ENCODE measurements at places on chromosomes 2 and 18. TPM values are rescaled to one million over a fixed set of nuclear protein-coding genes. Genes with fewer than 3 reads are reported as not detected.

GRCh38 chr2:100041946-100042345, 100.4 kb downstream of the AFF3 start:
- no peak overlapping the region for H3K4me3 ChIP-seq
- no peaks in the 10 kb centered on the region for H3K4me1 ChIP-seq
- DNase-seq, result no peak
- H3K27ac ChIP-seq, result no peak overlapping the region

GRCh38 chr2:170005702-170006101, 172.2 kb upstream of the MYO3B start:
- H3K36me3 ChIP-seq, result peaks cover 15% of the 10 kb centered on the region
- no peak for DNase-seq
- no peaks in the 10 kb centered on the region for H3K27me3 ChIP-seq
- H3K4me3 ChIP-seq, result no peak overlapping the region

CROCC2 gene
- under 0.01 TPM for total RNA-seq

THADA gene
- total RNA-seq, result 38.0 TPM

DNA sequence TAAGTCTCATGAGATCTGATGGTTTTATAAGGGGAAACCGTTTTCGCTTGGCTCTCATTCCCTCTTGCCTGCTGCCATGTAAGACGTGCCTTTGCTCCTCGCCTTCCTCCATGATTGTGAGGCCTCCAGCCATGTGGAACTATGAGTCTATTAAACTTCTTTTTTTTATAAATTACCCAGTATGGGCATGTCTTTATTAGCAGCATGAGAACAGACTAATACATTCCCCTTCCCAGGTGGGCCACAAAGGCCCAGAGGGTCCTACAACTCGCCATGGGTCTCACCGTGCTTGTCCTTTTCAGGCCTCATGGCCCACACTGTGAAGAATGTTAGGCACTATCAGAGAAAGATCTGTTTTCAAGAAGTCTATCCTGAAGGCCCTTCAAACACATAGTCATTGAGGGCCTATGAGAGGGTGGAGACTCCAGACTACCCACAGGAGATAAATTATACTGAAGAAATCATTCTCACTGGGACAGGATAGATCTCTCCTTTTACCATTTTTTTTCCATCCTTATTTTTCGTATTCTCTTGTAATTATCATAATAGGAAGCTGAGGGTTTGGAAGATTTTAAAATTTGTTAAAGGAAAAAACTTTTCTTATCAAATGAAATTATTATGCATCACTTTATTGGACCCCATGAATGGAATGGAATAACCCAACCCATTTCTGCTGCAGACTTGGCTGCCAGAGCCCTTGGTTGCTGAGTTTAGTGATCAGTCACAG, 91.0 kb upstream of the MSH2 start:
- no peaks in the 10 kb centered on the region for H3K36me3 ChIP-seq
- DNase-seq, result no peak
- H3K27me3 ChIP-seq, result no peaks in the 10 kb centered on the region
- H3K4me1 ChIP-seq, result peaks cover 12% of the 10 kb centered on the region
- no peak overlapping the region for H3K4me3 ChIP-seq

USP14 gene
- total RNA-seq, result 21.4 TPM

GRCh38 chr2:210412660-210413059, 63.9 kb downstream of the LANCL1 start:
- no peak overlapping the region for H3K4me3 ChIP-seq
- H3K4me1 ChIP-seq, result no peaks in the 10 kb centered on the region
- H3K27ac ChIP-seq, result no peak overlapping the region
- no peaks in the 10 kb centered on the region for H3K36me3 ChIP-seq
- no peak for DNase-seq

DNA sequence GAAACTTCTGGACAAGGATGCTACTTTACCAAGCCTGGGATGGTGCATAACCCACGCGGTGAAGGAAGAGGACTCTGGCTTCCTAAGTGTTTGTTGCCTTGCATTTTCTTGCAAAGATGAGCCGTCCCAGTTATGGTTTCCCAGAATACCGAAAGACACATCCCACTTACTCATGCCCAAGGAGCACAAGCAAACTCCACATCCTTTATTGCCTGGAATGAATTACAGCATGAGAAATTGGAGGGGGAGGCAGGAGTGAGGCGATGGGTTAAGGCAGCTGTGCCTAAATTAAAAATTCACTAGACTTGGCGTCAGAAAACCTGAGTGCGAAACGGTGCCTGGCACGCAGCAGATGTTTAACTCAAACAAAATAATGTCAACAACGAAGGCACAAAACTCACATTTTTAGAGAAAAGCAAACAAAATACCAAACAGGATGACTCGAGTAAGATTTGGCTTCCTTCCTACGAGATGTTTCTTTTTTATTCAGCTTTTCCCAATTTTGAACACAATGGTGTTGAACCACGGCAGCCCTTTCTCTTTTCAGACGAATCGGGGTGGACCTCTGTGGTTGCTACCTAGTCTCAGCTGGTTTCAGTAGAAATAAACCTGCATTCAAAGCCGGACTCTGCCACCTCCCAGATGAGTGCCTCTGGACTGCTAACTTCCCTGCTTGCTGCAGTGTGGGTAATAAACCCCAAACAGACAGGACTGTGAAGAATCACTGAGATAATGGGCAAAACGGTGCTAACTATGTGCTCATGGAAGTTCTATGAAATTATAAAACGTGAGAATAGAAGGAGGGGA, 100.3 kb upstream of the NCK2 start:
- H3K27me3 ChIP-seq, result peaks cover 35% of the 10 kb centered on the region
- no peaks in the 10 kb centered on the region for H3K36me3 ChIP-seq
- no peak for DNase-seq

CCDC148 gene
- total RNA-seq, result 1.8 TPM

DNA sequence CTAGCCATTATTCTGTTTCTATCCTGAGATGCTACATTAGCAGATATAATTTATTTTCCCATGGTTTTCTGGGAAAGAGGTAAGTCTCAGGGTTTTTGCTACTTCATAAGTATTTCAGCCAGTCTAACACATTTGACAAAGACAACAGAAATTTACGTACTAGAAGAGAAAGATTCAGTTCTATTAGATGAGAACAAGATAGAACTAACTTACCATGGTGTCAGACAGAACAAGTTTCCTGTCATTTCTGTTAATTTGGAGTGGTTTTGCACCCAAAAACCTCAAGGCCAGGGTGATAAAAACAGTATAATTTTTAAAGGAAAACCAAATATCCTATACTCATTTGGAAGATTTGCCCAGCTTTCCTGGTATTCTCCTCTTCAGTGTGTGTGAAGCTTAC, 15.6 kb downstream of the SLC4A5 start:
- no peaks in the 10 kb centered on the region for H3K4me1 ChIP-seq
- H3K27ac ChIP-seq, result no peak overlapping the region
- no peak overlapping the region for H3K4me3 ChIP-seq

DNA sequence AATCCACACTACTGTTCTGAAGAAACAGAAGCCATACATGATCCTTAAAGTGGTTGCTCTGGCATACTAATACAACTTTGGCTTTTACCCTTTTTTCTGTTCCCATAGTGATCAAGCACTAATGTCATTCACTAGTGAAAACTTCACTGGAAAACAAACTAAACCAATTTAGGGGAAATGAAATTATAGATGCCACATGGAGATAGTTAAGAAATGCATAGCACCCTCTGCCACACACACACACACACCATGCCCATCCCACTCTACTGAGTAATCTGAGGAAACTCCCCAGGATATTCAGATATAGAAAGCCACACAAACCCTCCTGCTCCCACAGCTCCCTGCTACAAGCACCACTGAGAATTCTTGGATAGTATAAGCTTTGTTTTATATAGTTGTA, 39.1 kb downstream of the SLC3A1 start:
- H3K36me3 ChIP-seq, result peaks cover 37% of the 10 kb centered on the region
- H3K4me3 ChIP-seq, result no peak overlapping the region
- H3K27me3 ChIP-seq, result no peaks in the 10 kb centered on the region
- no peak overlapping the region for H3K27ac ChIP-seq
- no peak for DNase-seq
- H3K4me1 ChIP-seq, result no peaks in the 10 kb centered on the region

DNA sequence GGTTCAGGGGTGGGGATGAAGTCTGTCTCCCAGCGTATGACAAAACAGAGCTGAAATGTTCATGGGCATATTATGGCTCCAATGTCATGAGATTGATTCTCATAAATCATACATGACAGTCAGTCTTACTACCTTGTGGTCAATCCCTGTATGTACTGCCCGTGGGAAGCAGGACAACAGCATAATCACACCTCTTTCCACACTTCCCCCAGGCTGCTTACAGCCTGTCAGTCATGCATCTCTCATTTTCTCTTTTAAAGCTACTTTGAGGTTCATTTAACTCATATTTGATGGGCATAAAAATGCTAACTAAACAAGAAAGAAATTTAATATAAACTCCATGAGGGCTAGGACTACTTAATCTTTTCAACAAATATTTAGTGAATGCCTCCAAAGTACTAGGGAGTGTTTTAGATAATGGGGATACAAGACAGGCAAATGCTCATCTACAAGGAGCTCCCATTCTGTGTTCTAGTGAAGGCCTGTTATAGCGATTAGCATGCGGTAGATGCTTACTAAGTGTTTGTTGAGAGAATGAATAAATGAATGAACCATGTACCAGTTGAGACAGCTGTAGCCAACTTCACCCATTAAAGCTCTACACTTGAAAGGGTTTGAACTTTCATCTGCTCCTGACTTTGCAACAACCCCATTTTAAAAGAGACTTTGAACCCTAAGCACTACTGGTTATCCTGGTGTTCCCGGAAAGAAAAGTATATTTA, 89.1 kb downstream of the ALPK2 start:
- peaks cover 16% of the 10 kb centered on the region for H3K4me1 ChIP-seq
- no peak for DNase-seq
- no peak overlapping the region for H3K4me3 ChIP-seq
- no peaks in the 10 kb centered on the region for H3K27me3 ChIP-seq

SPDYA gene
- 0.59 TPM for total RNA-seq

PLEKHB2 gene
- total RNA-seq, result 63.9 TPM

GRCh38 chr2:48510329-48510728, 19.6 kb upstream of the STON1 start:
- peaks cover 28% of the 10 kb centered on the region for H3K4me1 ChIP-seq
- H3K36me3 ChIP-seq, result peaks cover 7% of the 10 kb centered on the region
- no peak overlapping the region for H3K4me3 ChIP-seq
- H3K27me3 ChIP-seq, result no peaks in the 10 kb centered on the region

DNA sequence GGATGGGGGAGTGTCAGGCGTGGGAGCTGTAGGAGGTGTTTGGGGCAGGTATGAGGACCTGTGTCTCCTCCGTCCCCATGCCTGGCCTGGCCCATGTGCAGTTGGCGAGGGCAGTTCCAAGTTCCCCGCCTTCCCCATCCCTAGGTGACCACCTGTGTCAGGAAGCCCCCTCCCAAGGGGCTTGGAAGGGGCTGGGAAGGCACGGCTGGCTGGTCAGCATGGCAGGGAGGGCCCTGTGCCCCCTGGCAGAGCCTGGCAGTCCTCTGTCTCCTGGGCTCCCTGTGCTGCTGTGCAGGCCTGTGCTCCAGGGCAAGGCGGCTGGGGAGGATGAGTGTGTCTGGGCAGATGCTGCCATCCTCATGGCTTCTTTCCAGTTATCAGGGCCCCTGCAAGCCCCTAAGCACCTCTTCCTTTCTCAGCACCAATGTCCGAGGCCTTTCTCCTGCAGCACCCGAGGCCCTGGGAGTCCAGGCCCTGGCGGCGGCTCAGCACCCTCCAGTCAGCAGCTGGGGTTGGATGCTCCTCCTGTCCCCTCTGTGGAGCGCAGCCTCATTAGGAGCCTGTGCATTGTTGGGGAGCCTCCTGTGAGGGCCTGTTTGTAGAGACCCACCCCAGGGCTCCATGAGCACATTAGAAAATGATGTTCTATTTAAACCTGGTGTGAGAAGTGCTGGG, 101.7 kb downstream of the FAM210A start:
- H3K36me3 ChIP-seq, result no peaks in the 10 kb centered on the region
- H3K4me1 ChIP-seq, result no peaks in the 10 kb centered on the region
- H3K27me3 ChIP-seq, result peaks cover 4% of the 10 kb centered on the region
- H3K27ac ChIP-seq, result no peak overlapping the region

GRCh38 chr2:177992992-177993391, 79.6 kb downstream of the PDE11A start:
- no peaks in the 10 kb centered on the region for H3K36me3 ChIP-seq
- DNase-seq, result no peak
- H3K4me1 ChIP-seq, result peaks cover 5% of the 10 kb centered on the region
- H3K4me3 ChIP-seq, result no peak overlapping the region
- no peaks in the 10 kb centered on the region for H3K27me3 ChIP-seq

CYB5A gene
- 55.4 TPM for total RNA-seq

GRCh38 chr2:95375532-95376150, 26.9 kb upstream of the FAHD2A start:
- H3K36me3 ChIP-seq, result no peaks in the 10 kb centered on the region
- no peak overlapping the region for H3K27ac ChIP-seq
- DNase-seq, result no peak
- no peaks in the 10 kb centered on the region for H3K4me1 ChIP-seq
- H3K27me3 ChIP-seq, result no peaks in the 10 kb centered on the region

GRCh38 chr2:231991664-231992063, 30.2 kb downstream of the DIS3L2 start:
- H3K27me3 ChIP-seq, result no peaks in the 10 kb centered on the region
- peaks cover 4% of the 10 kb centered on the region for H3K4me1 ChIP-seq
- no peak overlapping the region for H3K27ac ChIP-seq
- H3K36me3 ChIP-seq, result no peaks in the 10 kb centered on the region
- no peak for DNase-seq
- H3K4me3 ChIP-seq, result no peak overlapping the region

- no peaks in the 10 kb centered on the region for H3K27me3 ChIP-seq
- H3K36me3 ChIP-seq, result no peaks in the 10 kb centered on the region
- no peak overlapping the region for H3K27ac ChIP-seq
Measured at GRCh38 chr2:82246220-82246775, 1941.7 kb upstream of the LRRTM1 start.

DNA sequence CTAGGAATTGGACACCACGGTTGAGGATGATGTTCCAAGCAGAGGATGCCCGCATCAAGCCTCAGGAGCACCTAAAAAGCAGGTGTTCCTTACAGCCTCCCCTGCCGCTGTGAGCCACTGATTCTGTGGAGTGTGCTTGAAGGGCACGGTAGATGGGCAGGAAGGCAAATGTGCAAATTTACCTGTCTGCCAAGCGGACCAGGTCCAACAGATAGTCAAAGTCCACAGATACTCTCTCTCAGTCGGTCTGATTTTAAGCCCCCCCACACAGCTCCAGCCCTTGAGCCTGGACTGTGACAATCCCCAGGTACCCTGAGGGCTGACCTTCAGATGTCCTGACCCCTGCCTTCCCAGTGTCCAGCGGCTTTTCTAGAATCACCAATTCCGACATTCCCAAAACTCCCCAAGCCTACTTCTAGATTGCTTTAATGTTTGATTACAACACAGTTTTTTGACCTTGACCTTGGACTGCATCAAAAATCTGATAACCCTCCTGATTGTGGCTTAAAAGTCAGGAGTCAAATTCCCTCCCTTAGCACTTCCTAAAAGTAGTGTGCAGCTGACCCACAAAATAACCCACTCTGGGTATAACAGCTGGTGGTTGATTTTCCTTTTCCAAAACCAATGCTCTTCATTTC, 208.8 kb upstream of the NCKAP5 start:
- H3K27ac ChIP-seq, result no peak overlapping the region
- no peaks in the 10 kb centered on the region for H3K36me3 ChIP-seq
- peaks cover 4% of the 10 kb centered on the region for H3K4me1 ChIP-seq
